Hematopoietic multipotent progenitor cell treated with erythropoietin and hydrocortisone succinate and interleukin-3 and kit ligand, for 6 days (in vitro differentiated cells): ENCODE measurements at places on chromosomes 6 and 20.

- no peak for DNase-seq
These were observed 247.6 kb downstream of the MYLK4 start for GRCh38 chr6:2502998-2503674.

DNA sequence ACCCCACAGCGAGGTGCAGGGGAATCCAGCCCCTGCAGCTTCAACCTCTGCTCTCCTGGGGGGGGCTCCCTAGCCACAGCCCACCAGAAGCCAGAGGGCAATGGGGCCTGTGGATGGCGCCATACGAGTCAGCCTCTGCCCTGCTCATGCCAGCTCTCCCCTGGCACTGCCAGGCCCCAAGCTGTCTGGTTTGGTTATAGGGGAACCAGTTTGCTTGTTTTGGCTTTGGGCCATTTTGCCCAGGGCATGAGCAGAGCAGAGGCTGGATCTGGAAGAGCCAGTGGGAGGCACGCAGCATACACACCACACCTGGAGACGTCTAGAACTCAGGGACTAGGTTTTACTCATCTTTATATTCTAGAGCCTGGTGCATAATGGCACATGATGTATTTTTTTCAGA, 66.7 kb upstream of the SLC22A16 start:
- no peak for DNase-seq

DNA sequence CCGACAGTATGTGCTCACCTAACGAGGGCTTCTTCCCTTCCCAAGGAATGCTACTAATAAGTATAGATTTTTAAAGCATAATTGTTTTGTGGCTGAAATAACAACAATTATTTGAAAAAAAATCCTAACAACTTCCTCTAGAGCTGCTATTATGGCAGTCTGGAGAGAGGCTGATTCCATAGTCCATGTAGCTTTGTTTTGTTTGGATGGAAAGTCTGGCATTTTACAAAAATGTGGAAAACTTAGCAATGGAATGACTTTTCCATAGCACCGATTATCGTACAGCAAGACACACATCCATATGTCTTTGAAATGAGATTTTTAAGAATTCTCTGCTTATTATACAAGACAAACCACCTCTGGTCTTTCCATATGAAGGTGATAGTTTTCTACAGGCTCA, 252.4 kb upstream of the TAB2 start:
- no peak for DNase-seq

- DNase-seq = peak; percentile 86
These were observed 3.6 kb upstream of the HINT3 start for GRCh38 chr6:125952764-125953501.

GRCh38 chr6:110897433-110897832, 22.8 kb downstream of the AMD1 start:
- DNase-seq = no peak

DNA sequence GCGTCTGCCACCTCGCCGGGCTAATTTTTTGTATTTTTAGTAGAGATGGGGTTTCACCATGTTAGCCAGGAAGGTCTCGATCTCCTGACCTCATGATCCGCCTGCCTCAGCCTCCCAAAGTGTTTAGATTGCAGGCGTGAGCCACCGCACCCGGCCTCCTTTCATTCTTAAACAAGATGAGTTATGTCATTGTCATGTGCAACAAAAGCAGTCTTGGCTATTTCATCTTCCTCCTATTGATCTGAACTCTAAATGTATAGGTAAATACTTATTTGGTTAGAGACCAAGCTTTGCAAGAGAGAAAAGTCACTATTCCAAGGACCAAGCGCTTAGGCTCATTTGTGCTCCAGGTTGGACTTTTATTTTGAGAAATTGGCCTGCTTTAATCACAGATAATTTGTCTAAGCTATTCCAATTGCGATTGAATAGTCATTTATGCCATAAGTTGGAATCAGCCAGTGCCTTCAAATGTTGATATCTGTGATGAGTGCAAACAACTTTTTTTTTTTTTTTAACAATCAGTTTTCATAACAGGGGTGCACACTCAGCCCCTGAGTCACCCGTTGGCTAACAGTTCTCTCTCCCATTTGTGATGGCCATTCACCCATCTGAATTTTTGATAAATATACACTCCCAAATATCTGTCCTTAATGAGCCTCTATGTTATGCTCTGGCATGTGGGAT, 167.3 kb downstream of the BCAS1 start:
- no peak for DNase-seq
